ENCODE measurements at places on chromosomes 4 and X.

DNA sequence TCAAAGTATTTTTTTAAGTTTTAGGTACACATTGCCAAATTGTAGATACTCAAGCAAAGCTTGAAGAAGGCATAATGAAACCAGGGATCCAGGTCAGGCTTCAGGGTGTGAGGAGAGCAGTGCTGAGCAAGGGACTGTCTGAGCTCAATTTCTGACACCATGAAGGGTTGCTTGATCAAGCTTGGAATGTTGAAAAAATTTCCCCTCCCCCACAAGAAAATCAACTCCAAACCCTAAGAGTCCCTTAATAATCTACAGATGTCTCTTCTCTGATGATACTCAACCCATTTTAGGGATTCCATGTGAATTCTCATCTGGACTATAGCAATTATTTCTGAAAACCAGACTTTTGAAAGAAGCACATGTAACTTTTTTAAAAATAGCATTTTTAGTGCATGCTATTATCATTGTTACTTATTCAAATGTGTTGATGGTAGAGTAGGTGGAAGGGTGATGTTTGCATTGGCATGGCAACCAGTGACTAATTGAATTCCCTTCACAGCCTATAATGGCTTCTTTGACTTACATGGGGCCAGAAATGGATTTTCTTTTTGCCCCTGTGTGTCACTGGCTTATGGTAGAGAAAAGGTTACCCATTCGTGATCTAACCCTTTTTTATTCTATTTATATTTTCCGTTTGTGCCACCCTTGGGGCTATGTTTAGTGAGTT, 252.0 kb downstream of the FBXW7 start:
- DNase-seq = no peak

GRCh38 chr4:2977211-2978088, 14.1 kb downstream of the GRK4 start:
- DNase-seq = no peak

GRCh38 chr4:154067786-154068185, 278.9 kb upstream of the SFRP2 start:
- no peak for DNase-seq

- no peak for DNase-seq
Observed at GRCh38 chr4:90126805-90127204, 389 bp upstream of the CCSER1 start.

GRCh38 chr4:13616597-13616996, 10.9 kb downstream of the BOD1L1 start:
- no peak for DNase-seq
